ENCODE measurements at places on chromosomes 16 and 17.

DNA sequence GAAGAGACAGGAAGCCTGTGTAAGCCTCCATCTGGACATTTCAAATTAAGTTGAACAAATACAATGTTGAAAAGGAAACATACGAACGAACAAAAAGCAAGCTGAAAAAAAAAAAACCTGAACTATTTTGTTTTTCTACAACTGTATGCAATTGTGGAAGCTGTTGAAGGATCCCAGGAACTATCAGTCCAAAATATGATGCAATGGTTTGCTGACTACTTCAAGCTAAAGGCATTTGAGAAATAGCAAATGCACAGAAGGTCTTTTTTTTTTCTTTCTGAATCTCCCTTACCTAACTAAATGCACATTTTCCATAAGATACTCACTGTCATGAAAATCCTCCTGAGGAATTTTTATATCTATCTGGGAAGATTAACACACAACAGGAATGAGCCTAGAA, 40.2 kb downstream of the MAF start:
- no peak for DNase-seq

GRCh38 chr16:78324649-78325285, 225.3 kb downstream of the WWOX start:
- DNase-seq: no peak

- no peak for DNase-seq
Measured at GRCh38 chr17:83114706-83115105, 35.3 kb downstream of the METRNL start.

DNA sequence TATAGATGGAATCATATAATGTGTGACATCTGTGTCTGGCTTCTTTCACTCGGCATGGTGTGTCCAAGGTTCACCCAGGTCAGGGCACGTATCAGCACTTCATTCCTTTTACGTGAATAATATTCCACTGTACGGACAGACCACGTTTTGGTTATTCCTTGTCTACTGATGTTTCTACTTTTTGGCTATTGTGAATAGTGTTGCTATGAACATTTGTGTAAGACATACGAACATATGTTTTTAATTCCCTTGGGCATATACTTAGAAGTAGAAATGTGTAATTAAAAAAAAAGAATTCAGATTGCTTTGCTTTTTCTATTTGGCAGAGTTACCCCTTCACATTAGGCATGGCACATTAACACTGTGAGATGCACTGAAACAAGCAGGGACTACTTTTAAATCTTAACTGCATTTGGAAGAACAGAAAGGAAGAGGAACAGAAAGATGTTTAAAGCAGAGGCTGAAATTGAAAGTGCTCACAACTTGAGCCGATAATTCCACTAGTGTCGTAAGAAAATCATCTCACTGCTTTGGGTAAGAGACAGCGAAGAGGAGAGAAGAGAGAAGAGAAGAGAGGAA, 105.3 kb downstream of the VPS53 start:
- DNase-seq: no peak

DNA sequence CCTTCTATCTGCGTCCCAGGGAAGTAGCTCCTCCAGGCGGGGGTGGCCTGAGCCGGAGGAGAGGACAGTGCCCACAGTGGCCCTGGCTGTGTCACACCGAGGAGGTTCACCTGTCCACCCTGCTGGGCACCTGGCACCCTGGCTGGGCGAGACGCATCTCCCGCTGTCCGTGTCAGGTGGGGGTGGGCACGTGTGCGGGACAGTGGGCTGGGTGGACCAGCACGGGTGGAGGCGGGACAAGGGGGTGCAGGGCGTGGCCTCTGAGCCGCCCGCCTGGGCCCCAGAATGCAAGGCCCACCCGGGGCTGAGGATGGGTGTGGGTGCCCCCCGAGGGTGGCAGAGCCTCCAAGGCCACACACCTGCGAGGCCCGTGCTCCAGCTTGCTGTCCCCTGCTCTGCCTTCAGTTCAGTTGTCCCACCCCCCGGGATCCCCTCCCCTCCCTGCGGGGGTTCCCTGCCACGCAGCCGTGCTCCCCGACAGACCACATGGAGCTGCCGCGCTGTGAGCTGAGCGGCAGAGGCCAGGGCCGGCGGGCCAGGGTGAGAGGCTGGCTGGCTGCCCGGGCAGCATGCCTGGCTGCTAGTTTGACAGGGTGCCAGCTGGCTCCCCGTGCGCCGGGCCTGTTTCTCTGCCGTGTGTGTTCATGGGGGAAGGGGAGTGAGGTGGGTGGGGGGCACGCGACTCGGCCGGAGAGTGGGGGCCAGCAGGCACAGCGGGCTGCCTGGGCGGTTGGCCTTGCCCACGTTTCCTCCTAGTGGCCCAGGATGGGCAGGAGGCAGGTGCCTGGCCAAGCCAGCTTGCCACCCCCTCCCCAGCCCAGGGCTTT, 33.9 kb downstream of the BAHCC1 start:
- peak; percentile 93 for DNase-seq

GRCh38 chr17:63490329-63490728, 13.5 kb downstream of the ACE start:
- DNase-seq: no peak

GRCh38 chr16:22318690-22319358, 21.6 kb downstream of the POLR3E start:
- no peak for DNase-seq

- no peak for DNase-seq
Measured at GRCh38 chr17:13474073-13474800, 127.5 kb downstream of the HS3ST3A1 start.

DNA sequence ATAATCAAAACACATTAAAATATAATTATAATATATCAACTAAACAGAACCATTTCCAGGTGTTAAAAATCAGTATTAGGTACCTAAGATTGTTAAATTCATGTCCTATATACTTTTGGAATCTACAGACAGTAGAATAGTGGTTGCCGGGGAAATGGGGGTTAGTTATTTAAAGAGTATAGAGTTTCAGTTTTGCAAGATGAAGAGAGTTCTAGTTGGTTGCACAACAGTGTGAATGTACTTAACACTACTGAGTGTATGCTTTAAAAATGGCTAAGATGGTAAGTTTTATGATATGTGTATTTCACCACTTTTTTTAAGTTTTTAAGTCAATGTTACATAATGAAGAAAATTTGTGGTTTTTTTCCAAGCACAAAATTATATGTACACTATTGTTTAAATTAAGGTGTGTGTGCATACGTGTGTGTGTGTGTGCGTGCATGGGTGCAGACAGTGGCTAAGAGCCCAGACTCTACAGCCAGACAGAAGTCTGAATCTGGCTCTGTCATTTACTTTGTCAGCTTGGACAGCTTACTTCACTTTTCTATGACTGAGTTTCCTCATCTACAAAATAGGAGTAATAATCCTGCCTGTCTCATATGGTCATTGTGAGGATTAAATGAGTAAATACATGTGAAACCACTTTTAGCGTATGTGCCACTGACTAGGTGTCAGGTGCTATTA, 25.3 kb upstream of the PHAF1 start:
- no peak for DNase-seq

Measured in hypothalamus (tissue), 51 donors.